Esophagus squamous epithelium (tissue), 5 donors: ENCODE measurements at places on chromosomes 4 and X.
A peak's percentile ranks its signal among the peaks of the same experiment; 100 is the strongest.

DNA sequence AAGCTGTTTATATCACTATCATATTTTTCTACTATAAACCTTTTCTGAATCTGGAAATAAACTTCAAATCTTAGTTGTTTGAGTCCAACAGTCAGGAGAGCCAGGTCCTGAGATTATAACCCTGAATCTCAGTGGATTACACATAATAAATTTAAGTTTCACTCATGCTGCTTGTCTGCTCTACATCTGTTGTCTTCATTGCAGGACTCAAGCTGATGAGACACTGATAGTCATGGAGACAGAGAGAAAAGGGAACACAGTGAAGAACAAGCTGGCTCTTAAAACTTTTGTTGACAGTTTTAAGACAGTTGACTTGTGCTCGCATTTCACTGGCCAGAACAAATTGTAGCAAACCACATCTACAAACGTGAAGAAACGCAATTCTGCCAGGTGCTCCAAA is 327.0 kb upstream of the CTSO start:
- H3K27me3 ChIP-seq: no peaks in the 10 kb centered on the region
- no peaks in the 10 kb centered on the region for H3K4me1 ChIP-seq
- H3K36me3 ChIP-seq: no peaks in the 10 kb centered on the region
- H3K27ac ChIP-seq: no peak overlapping the region
- no peak for DNase-seq
- H3K4me3 ChIP-seq: no peak overlapping the region

DNA sequence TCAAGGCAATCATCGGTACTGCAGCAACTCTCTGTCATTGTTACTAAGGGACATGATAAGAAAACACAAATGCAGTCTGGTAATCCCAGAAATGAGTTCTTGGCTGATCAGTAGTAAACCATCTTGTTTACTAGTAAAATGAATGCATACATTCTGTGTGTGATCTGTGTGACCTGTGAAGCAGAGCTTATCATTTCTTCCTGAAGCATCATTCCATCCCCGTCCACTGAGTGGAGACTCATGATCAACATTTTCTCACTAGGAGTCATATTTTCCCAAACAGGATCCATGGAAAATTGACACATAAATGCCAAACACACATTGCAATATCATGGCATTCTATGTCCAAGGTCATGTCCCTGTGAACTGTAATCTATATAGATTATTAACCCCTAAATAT is 226.1 kb downstream of the ANKRD50 start:
- H3K36me3 ChIP-seq: no peaks in the 10 kb centered on the region
- no peak overlapping the region for H3K27ac ChIP-seq
- H3K4me3 ChIP-seq: no peak overlapping the region
- DNase-seq: no peak
- H3K27me3 ChIP-seq: no peaks in the 10 kb centered on the region

DNA sequence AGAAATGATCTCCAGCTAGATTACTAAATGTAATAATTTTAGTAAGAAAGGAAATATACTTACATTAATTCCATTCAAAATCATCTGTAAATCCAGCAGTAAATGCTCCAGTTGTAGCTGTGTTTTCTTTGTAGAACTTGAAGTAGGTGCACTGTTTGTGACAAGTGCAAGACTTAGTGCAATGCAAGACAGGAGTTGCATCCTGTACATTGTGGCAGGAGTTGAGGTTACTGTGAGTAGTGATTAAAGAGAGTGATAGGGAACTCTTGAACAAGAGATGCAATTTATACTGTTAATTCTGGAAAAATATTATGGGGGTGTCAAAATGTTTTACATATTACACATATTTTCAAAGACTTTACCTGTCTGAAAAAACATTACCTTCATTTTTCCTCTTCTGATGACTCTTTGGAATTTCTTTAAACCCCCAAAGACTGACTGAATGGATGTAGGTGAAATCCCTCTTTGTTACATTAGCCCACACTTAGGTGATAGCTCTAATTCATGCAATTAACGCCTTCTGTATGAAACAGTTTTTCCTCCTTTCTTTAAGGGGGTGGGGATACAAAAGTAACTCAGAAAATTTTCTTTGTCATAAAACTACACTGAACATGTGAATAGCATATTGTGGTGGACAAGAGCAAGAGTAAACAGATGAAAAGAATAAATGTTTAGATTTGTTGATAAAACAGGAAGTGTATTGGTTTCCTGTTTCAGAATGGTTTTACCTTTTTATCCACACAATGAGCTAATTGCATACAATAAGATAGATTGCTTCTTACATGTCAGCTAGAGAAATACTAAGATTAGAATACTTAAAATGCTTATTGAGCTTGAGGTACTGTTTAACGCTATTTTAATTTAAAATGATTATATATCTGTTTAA is at the start of gene IL2:
Gene IL2 (minus strand): TSS at position 495 of the 886 bp plus-strand sequence. CDS start 285 bp downstream, at position 210.
- no peak within 1 kb of the TSS for H3K4me3 ChIP-seq
- no peaks in the 10 kb centered on the region for H3K27me3 ChIP-seq
- H3K4me1 ChIP-seq: no peaks in the 10 kb centered on the region
- DNase-seq: no peak

- H3K4me3 ChIP-seq: no peak overlapping the region
- peak overlapping the region; percentile 26 for H3K27ac ChIP-seq
- H3K36me3 ChIP-seq: no peaks in the 10 kb centered on the region
- DNase-seq: no peak
- H3K27me3 ChIP-seq: no peaks in the 10 kb centered on the region
- peaks cover 19% of the 10 kb centered on the region for H3K4me1 ChIP-seq
These were observed 19.6 kb downstream of the RCHY1 start for GRCh38 chr4:75494563-75494962.
